Activated T-cell treated with anti-CD3 and anti-CD28 coated beads, Interleukin-2, amount 50 U/mL, for 4 hours (primary cell): ENCODE measurements at places on chromosomes 5 and 9.

GRCh38 chr5:172858511-172858989, 24.5 kb downstream of the ERGIC1 start:
- no peak for DNase-seq

DNA sequence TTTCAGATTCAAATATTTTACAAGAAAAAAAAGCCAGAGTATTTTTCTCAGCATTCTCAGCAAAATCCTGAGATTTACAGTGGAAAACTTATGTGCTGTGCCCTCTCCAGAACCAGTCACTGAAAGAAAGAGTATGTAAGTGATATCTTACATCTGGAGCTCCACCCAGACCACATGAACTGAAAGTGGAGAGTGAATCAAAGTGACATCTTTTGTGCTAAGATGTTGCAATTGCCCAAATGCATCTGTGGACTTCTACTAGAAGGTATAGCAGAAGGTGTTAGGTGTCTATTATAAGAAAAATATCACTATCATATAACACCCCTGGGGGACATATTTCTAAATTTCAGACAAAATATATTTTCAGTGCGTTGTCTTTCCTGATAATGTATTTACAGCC, 49.0 kb upstream of the RIC1 start:
- DNase-seq: no peak

GRCh38 chr5:11214864-11215644, 454.0 kb upstream of the DAP start:
- no peak for DNase-seq

DNA sequence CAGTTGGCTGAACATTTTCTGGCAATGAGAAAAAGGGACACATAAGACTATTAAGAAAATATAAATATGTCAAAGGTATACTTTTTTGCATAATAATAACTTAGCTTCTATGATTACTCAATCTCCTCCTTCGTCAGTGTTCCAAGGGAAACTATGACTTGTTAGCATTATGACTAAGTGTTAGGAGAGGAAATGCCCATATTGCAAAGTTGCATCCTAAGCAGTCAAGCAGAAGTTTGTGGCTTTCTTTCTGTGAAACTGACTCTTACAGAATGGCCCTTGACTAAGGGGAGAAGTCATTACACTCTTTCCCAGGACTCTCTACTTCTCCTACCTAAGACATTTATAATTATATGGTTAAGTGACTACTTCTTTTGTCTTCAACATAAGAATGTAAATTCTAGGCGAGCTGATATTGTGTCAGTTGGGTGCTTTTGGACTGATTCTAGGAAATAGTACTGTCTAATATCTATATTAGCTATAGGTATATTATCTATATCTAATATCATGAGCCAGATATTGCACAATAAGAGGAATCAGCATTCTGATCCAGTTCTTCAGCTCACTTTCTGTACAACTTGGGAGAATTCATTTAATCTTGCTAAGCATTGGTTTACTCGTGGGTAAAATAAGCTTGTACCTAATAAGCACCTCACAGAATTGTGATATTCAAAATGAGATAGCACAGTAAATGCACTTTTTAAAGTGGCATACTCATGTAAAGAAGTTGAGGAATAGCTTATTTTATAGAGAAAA, 16.4 kb upstream of the SPINK6 start:
- no peak for DNase-seq

DNA sequence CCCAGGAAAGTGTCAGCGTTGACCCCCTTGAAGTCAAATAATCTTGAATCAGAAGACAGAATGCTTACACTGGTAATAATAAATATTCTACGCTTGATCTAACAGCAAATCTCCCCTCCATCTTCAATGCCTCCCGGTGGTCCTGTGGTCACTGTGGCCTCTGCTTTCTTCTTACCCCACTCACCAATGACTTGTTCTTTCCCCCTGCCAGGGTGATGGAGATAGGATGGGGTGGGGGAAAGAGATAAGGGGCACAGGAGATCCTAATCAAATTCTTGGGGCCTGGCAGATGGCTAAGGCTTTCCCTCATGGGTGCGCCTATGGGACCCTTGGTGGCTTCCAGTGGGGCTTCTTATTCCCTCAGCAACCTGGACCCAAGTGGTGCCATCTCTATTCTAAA, 152.6 kb upstream of the EGFLAM start:
- no peak for DNase-seq

DNA sequence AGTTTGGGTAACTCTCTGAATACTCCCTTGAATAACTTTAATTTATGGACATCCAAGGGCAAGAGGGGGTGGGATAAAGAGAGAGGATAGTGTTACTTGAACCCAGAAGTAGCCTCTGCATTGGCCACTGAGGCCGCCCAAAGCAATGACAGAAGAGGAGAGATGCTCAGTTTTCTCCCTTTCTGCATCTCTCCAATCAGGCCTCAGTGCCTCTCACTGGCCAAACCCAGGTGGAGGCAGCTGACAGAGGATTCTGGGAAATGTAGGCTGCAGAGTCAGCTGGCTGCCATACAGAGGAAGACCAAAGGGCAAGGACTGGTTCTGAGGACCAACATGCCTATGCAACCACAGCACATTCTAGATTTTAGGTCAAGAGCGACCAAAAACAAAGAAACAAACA, 719.4 kb downstream of the MAT2B start:
- DNase-seq: no peak

DNA sequence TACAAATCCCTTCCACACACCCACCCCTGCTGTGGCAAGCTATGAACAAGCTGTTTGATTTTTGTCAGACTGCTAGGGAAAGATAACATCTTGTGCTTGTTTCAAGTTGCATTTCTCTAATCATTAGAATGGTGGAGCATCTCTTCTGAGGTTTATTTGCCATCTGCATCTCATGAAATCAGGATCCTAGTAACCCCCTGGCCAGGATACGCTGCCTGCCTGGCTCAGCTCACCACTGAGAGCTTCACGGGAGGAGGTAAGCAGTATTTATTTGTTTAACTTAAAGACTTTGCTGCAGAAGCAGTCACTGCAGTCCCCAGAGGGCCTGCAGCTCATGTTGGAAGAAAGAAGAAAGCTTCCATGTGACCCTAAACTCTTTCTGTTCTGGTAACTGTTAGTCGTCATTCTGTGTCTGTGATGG, 83.3 kb upstream of the CXCL14 start:
- no peak for DNase-seq

GRCh38 chr5:169336242-169336641, 35.3 kb upstream of the SLIT3 start:
- no peak for DNase-seq

- no peak for DNase-seq
These were observed 179.8 kb downstream of the SLC12A2 start for GRCh38 chr5:128263357-128263756.

DNA sequence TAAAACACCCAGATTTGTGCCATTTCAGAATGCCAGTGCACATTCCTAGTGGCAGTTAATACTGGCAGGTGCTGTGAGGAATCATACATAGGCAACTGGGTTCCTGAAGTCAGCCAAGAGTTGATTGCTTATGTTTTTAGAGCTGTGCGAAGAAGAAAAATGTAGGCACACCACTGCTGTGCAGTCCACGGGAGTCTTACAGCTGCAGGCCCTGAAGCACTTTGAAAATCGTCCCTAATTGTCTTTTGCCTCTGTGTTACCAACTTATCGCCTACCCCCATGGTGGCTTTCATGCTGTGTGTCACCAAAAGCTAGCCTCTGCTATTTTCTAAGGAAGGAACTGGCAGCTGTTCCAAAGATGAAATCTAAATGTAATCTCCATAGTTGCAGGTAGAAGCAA, 263.9 kb downstream of the ARRDC3 start:
- DNase-seq: no peak

DNA sequence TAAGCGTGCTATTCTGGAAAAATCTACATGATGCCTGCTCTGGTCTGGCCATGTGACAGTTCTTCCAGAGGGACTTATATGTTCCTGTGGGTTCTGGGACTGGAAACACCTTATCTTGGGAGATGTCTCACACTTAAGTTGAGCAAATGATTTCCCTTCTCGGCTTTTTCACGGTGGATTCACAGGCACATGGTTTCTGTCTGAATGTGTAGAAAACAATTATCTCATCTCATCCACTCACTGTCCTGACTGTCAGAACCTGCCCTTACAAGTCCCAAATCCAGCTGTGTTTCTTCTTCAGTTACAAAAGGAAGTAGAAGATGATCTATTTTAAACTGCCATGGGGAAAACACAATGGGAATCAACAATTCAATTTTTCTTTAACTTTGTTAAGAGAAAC, 184.0 kb downstream of the SYK start:
- DNase-seq: no peak

- DNase-seq: no peak
These were observed 54.5 kb downstream of the DOCK8 start for GRCh38 chr9:269081-269711.

- peak; percentile 77 for DNase-seq
These were observed at the start of gene TESK1 for GRCh38 chr9:35604578-35605350. TSS of gene TESK1 (plus strand) at chr9:35605262. CDS start at chr9:35605620, 358 bp downstream.

- DNase-seq: no peak
These were observed 102.9 kb upstream of the FSTL4 start for GRCh38 chr5:133715216-133715615.

DNA sequence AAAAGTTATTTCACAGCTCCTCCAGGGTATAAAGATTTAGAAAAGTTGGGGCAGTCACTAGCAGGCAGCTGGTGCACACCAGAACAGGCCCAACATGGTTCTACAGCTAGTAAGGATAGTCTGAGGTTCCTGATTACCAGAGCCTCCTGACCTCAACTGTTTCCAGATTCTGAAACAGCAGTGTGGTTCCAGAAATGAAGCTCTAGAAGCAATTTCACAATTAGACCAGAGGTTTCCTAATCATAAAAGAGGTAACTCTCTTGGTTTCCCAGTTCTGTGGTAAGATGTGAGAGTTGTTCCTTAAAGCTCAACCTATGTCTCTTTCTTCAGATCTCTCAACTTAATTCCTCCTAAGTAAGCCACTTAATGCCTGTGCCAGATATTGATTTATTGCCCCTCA, 11.9 kb downstream of the AGTPBP1 start:
- DNase-seq: no peak

DNA sequence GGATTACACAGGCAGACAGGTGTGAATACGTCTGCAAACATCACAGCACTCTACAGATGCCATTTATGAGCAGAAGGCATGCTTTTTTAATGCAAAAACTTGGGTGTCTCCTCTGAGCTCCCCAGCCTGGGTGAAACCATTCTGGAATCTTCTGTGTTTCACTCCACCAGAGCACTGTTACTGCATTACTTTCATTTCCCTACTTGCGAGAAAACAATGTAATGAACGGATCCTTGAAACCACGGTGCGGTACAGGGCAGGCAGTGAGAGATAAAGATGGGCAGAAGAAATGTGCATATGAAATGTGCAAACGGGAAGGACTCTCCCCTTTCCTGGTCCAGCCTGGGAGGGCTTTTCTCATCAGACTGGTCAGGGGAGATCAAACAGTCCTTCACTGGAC, 584.3 kb upstream of the KLF4 start:
- DNase-seq: no peak

DNA sequence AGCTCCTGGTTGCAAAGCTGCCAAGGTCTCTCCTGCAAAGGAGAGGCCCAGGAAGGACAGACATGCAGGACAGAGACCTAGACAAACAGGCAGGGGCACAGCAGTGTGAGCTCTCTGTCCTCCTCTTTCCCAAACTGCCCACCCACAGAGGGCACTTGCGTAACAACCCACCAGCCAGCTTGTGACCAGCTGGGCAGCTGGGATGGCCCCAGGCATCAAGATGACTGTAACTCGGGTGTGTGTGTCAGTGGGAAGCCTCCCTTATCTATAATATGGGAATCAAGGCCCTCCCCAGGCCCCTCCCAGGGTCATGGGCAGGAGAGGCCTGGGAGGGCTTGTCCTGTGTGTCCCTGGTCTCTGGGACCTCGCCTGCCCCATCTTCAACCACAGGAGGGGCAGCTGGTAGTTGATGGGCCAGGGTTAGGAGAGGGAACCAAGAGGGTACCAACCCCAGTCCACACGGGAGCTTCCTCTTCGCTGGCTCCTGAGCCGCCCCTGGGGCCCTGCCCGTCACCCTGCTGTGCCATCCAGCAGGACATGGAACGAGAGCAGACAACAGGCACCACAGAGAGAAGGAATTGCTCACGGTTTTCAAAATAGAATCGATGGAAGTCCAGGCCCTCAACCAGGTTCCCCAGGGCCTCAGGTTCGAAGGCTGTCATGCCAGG, 37.9 kb downstream of the SLC6A7 start:
- DNase-seq: no peak

- DNase-seq: no peak
These were observed 65.2 kb downstream of the PPARGC1B start for GRCh38 chr5:149795360-149795759.

DNA sequence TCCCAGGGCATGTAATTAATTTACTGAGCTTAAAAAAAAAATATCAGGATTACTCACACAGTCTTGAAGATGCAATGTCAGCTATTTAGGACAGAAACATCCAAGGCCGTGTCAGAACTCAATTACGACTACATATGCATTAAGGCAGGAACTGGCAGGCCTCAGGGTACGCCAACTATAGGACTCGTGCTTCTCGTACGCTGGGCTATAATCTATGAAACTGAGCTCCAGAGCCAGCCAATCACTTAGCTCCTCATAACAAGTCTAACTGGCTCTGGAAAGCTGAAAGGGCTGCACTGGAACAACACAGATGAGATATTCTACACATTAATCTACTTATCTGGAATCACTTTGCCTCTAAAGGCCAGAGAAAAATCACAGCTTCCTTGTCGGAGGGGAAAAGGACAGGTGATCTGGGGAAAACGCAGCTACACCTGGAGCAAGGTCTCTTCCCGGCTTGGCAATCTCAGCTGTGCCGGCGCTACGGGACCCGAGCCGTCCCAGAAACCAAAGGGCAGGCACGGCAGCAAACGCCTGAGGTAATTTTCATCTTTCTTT, 212.0 kb downstream of the DEPDC1B start:
- no peak for DNase-seq

DNA sequence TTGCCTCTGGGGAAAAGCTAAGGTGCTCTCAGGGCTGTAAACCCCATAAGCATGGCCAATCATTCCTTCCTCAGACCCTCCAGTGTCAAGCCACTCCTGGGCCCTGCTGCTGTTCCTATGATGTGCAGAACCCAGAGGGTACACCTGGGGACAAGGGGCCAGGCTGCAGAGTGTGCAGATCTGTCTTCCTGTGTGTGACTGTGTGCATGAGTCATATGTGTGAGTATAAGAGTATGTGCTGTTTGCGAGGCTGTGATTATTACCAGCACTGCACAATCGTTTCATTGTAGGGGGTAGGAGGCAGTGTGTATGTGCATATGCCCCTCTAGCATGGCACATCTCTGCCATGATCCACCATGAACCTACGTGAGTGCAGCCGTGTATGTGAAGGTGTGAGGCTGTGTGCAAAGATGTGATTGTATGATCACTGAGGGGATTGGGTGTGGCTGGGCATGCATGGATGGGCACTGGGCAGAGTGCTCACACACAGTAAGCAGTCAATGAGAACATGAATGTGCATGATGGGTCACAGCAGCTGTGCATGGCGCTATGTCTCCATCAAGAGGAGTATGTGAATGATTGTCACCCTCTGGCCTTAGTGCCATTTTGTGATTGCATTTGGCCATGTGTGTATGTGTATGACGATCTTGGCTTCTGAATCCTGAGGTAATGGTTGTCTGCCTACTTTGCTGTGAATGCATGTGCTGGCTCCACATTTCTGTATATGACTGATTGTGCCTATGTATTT, 2.4 kb upstream of the OR1K1 start:
- DNase-seq: no peak

- DNase-seq: peak; percentile 67
These were observed 107.0 kb downstream of the ZNF354C start for GRCh38 chr5:179166886-179167841.
